Caudate nucleus (tissue), 63 donors: ENCODE measurements at places on chromosomes 13 and 19.

DNA sequence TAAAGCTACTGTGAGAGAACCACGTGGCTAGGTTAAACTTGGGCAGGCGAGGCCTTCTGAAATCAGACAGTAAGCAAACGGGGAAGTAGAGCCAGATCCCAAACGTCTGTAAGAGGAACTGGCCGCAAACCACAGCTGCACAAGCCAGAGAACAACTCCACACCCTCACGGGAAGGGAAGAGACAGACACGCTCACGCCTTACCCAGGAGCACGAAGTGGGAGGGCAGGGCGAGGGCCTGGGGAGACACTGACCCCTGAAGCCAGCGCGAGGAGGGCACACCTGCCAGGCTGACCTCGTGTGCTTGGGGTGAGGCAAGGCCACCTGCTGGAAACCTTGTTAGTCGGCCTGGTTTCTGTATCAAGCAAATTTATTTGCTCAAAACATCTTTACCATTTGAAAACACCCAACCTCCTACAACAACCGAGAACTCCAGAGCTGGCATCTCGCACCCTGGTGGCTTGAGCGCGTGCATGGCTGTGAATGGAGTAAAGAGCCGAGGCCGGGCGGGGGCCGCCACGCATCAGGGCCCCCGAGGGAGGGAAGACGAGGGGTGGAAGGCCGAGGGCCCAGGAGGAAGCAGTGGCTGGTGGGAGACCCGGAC, 7.3 kb downstream of the POLR2E start:
- no peak for DNase-seq

DNA sequence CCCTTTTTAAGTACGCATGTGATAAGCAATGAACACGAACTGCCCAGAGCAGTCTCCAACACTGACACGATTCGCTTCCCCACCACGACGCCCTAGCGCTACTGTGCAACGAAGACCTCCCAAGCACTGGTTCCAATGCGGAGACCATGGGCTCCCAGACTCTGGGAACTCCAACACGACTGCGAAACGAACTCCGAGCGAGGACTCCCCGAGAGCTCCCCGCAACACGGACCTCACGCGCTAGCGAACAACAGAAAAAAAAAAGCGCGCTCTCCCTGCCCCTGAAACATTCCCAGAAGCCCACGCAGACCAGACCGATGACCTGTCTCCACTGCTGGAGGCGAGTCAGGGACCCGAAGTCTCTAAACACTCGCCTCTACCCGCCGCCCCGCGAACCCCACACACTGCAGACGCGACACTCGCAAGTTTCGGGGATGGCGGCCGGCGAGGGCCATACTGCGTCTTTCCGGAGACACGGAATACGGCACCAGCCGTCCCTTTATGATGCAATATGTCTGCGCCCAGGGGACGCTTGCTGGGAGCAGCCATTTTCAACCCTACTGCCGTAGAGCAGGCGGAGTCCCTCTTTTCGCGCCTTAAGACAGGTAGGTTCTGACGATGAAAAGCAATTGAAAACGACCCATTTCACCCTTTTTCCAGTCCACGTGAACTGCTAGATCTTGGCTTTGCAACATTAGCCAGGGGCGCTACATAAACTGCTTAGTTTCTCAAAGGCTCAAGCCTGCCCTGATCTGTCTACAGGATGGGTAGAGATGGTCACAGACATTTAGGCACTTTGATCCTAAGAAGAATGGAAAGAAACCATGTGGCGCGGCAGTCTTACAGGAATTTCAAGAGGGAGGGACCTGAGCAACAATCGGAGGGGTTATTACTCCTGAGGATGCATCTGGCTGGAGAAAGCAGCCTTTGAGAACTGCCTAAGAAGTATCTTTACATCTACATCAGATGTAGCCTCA, at the start of gene ZNF577:
TSS of gene ZNF577 (minus strand) at position 430 of the 977 bp plus-strand sequence. CDS start 7,569 bp downstream, outside the sequence.
- DNase-seq, result peak; percentile 73

DNA sequence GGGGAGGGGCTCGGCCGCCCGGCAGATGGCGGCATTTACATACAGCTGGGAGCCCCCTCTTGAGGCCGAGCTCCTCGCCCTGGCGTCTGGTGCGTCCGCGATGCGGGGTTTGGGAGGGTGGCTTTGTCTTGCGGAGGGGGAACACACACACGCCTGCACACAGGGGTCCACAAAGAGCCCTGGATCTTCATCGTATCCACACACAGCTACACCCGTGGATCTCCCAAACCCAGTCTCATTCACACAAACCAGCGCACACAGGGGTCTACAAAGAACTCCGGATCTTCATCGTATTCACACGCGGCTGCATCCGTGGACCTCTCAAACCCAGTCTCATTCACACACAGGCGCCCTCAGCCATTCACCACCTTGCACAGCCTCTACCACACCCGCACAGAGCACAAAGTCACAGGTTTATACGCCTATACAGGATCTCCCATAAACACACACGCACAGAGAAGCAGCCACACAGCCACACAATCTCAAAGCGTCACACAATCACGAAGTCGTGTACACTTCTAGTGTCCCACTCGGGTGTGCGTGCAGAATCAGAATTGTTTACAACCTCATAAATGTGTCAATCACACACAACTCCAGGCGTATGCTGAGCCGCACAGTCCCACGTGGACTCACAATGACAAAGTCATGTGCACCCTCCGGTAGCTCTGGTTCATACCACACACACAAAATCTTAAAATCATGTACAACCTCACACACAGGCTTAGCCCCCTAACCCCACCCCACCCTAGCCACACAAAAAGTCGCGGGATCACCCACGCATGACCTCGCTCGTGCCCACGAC, 550 bp upstream of the DLL3 start:
- no peak for DNase-seq

DNA sequence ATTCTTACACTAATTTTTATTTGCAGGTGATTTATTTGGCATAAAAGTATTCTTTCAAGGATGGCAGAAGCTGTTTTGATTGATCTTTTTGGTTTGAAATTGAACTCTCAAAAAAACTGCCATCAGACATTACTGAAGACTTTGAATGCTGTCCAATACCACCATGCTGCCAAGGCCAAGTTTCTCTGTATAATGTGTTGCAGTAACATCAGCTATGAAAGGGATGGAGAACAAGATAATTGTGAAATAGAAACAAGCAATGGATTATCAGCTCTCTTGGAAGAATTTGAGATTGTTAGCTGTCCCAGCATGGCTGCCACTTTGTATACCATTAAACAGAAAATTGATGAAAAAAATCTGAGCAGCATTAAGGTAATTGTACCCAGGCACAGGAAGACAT, 1.2 kb downstream of the LACC1 start:
- DNase-seq, result no peak

GRCh38 chr19:43594710-43595604, 977 bp downstream of the IRGQ start:
- peak; percentile 44 for DNase-seq

GRCh38 chr19:11152318-11153062, 3.1 kb downstream of the SPC24 start:
- peak; percentile 19 for DNase-seq
